Stimulated activated CD4-positive, alpha-beta T cell treated with anti-CD3 and anti-CD28 coated beads, Interleukin-2, amount 100 ng/mL, for 48 hours (primary cell): ENCODE measurements at places on chromosomes 2 and 18.

DNA sequence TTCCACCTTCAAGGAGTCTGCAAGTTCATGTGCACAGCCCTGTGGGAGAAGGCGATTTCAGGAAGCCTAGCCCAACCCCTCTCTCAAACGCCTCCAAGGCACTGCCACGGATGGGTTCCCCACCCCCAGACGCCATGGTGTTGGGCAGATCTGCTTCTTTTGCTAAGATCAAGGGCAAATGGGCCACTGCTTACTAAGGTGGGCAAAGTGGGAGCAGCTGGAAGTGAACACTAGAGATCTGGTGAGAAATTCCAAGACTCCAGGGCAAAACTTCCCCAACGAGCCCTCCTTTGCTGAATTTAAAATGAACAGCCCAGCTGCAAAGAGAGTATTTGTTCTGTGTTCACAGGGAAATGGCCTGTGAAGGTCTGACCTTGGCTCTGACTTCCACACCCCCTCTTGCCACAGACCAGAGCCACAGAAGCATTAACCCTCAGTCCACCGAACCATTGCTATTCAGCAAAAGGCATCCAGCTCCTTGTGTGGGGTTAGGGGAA is 45.1 kb upstream of the ZBTB7C start:
- no peak for DNase-seq

- DNase-seq = no peak
These were observed 217.0 kb upstream of the DTNA start for GRCh38 chr18:34493099-34493544.

DNA sequence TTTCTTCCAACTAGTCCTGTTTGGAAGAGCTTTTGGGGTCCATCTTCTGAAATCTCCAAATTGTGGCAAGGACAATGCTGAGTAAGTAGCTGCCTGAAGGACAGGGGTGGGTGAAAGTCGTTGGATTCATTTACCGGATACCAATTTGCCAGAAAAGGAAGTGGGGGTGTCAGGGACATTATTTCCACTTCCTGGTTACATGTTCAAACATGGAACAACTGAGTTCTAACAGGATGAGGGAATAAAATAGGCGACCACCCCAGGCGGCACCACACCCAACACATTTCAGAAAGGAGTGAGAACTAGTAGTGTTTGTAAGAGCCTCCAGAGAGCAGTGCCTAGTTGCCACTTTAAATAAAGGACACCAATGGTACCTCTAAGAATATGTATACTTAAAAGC is 158.6 kb upstream of the SERTAD2 start:
- no peak for DNase-seq

DNA sequence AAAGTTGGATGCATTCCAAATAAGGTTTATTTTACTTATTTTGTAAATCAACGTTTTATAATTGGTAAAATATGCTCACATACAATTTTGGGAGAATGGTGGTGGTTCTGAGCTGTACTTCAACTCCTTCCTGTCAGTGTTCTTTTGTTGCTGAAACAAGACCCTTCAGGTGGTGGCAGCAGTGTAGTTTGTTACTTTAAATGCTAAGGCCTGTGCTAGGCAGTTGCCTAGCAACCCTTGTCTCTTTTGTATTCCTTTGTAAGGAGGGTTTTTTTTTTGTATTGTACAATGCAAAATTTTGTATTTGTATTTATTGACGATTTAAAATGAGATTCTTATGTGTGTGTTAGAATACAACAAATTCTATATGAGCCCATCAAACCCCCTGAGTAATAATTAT is 166.0 kb upstream of the FAM98A start:
- no peak for DNase-seq

DNA sequence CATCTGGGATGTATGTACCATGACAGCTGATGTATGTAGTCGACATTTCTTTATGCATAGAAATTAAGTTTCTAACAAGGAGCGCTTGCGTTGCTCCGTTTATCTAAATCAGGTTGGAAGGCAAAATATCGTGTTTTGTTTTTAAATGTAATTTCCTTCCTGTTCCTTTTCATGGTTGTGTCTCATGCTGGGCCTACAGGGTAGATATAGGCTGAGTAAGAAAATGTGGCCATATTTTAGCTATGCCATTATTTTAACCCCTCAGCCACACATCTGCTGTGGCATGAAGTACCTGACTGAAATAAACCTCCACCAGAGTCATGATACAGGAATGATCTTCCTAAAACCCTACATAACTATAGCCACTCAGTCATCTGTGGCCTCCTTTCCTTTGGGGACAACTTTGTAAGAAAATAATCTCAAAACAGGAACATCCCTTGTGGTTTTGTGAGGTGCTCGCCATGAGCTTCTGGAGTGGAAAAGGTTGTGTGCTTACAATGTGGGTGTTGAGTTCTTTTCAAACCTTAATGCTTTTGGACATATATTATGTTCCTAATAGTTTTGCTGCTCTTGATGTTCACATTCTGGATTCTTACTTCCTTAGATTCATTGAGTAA is 214.3 kb downstream of the FAM210A start:
- no peak for DNase-seq

DNA sequence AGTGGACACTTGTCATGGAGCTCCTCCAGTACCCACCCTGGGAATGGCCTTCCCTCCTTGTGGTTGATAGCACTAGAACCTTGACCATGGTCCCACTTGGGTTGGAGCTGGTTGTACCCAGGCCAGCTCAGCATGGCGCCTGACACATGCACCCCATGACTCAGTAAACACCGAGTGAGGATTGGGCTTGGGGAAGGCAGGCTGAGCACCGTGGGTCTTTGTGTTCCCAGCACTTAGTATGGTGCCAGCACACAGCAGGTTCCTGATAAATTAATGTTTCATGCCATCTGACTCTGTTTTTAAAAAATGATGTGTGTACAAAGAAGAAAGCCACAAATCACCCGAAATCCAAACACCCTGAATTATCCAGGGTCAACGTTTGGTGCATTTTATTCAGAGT is 69.8 kb downstream of the CIB4 start:
- no peak for DNase-seq

DNA sequence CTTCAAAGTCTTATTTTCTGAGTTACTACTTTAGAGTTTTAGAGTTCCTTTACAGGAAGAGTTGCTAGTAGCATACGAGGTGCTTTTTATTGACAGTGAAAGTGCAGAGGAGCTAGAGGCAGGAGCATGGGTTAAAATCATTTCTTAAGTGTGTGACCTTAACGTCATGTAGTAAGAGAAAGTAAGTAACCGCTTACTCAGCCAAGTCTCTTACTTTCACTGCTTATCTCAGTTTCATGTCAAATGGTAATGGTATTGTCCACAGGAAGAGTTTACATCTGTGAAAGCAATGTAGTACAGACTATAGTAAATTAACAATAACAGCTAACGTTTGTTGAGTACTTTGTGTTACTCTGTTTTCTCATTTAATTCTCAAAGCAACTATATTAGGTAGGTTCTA is 12.6 kb downstream of the NDUFAF7 start:
- DNase-seq = no peak

DNA sequence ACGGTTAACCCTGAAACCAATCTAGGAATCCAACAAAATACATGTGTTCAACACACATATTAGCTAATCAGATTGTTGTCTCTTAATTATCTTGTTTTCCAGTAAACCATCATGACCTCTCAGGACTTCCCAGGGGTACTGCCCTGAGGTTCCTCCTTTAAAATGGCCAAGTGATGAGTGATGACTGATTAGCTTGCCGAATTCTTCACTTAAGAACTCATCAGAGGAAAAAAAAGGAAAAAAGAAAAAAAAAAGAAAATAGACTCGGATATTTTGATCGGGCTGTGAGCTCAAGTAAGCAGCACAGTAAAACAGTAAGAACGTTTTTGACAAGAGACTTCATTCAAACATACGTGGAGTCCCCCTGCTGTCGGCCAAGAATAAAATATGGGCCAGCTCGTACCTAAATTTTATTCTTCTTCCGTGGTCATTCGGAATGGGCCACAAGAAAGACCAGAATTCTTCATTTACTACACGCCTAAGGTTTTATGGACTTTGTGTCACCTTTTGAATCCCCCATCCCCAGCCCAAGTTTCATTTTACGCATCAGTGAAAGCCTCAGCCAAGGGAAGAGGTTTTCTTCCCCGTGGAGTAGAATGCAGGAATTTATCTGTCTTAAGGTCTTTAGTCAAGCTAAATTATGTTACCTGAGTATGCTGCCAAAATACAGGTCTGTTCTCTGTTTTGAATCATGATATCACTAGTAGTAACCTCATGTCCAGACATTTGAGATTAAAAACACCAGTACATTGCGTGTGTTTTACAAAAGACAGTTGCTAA is 40.5 kb downstream of the COLEC12 start:
- no peak for DNase-seq

- DNase-seq = no peak
These were observed 5.1 kb downstream of the HNMT start for GRCh38 chr2:137969418-137969765.

DNA sequence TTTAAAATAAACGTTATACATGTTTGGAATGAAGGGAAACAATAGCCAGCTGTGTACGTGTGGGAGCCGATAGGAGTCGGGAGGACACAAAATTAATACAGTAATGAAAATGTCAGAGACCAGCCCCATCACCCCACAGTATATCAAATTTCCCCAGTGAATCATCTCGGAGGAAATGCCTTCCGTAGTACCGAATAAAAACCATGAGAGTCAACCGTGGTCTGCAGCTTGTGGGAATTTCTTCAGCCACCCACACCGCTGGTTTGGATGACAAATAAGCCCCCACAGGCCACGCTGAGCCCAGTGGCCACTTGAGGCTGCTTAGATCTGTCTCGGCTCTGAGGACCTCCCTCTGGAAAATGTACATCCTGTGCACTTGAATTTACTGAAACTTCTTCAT is 133.7 kb downstream of the COL6A3 start:
- DNase-seq = no peak

- no peak for DNase-seq
These were observed 57.4 kb downstream of the TRPM8 start for GRCh38 chr2:233974530-233975071.

- DNase-seq = no peak
These were observed 169.3 kb downstream of the SETBP1 start for GRCh38 chr18:44850001-44850400.

GRCh38 chr2:157476953-157477709 is 33.2 kb upstream of the CYTIP start:
- DNase-seq = no peak

DNA sequence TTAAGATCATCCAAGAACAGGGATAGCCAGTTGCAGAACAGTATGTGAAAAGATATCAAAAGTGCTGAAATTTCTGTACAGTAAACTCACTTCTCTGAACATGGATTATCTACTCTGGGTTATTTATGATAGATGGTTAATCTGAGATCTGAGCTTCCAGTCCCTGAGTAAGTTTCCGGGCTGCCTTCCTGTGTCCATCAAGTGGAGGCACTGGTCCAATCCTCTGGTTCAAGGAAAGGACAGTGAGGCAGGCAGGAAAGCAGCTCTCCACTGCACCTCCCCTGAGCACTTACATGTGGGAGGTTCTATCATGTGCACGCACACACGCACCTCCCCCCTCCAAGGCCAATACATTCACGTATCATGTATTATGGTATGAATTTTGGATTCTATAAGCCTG is 32.5 kb downstream of the GPR45 start:
- no peak for DNase-seq

DNA sequence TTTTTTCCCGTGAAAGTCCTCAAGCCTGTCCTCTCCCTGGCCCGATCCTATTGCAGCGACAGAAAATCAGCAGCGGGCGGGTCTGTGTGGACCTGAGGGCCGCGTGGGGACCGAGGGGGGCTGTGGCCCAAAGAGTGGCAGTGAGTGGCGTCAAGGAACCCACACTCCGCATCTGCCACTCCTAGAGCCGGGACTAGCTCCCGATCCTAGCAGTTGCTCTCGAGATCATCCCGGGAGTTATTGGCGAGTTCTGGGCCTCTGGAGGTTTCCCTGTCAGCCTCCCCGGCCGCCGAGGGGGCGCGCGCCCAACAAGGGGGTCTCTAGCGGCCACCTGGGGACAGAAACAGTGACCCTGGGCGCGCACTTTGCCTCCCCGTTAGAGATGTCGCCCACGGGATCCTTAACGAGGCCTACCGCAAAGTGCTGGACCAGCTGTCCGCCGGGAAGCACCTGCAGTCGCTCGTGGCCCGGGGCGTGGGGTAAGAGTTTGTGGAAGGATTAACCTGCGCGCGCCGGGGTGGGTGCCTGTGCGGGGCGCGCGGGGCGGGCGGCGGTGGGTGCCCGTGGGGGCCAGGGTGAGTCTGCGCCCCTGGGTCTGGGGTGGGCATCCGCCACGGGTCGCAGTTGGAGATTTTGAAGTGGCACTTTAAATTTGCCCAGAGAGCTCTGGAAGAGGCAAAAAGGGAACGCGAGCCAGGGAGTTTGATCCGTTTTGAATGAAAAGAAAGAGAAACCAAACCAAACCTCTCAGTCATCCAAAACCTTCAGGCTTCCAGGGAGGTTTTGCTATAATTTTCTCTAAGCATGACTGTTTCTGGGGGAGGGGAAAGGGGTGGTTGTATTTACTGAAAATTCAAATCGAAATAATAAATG is 3.5 kb downstream of the ADCYAP1 start:
- no peak for DNase-seq

DNA sequence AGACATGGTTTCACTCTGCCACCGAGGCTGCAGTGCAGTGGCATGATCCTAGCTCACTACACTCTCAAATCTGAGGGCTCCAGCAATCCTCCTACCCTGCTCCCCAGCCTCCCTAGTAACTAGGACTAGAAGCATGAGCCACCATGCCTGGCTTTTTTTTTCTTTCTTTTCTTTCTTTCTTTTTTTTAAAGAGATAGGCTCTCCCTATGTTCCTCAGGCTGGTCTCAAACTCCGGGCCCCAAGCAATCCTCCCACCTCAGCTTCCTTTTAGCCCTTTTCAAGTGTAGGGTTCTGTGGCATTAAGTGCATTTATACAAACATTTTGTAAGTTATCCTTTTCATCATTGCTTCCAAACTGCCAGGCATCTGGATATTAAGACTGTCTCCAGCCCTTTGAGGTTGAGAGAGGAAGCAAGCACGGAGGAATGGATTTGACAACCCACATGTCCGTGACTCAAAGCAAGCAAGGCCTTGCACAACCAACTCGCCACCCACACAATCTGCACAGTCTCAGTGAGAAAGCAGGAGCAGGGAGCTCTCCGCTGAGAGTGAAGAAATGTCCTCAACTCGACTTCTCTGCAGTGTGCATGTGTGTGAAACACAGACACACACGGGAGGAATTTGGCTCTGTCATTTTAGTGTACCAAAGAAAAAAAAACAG is 65.6 kb downstream of the ATP8B1 start:
- no peak for DNase-seq

DNA sequence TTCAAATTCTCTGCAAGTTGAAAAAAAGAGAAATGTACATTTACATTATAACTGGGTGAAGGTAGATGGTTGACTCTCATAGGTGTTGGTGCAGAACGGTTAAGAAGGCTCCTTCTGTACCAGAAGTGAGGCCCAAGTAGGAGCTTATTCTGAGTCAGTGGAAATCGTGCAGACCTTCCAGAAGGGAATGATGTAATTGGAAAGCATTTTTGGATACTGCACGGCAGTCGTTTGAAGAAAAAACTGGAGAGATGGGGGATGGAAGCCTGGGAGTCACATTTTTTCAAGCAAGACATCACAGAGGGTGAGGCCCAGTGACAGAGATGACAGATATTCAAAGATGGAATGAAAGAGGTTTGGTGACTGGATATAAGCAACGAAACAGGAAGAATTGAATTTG is 39.4 kb downstream of the HRH4 start:
- no peak for DNase-seq

GRCh38 chr2:188068093-188068492 is 223.6 kb upstream of the GULP1 start:
- no peak for DNase-seq
